ENCODE measurements at places on chromosomes 12 and 14.

GRCh38 chr14:32201193-32201815, 541 bp upstream of the RNU6-7 start:
- DNase-seq = peak; percentile 33

- no peak for DNase-seq
Observed at GRCh38 chr12:54371328-54372112, 7.2 kb upstream of the GPR84 start.

- DNase-seq = no peak
Observed at GRCh38 chr12:54413284-54414190, 5.5 kb downstream of the ITGA5 start.

GRCh38 chr14:92760524-92760805, 12.0 kb upstream of the LGMN start:
- DNase-seq = no peak

- no peak for DNase-seq
Observed at GRCh38 chr14:103230021-103230420, 104.0 kb upstream of the EIF5 start.

DNA sequence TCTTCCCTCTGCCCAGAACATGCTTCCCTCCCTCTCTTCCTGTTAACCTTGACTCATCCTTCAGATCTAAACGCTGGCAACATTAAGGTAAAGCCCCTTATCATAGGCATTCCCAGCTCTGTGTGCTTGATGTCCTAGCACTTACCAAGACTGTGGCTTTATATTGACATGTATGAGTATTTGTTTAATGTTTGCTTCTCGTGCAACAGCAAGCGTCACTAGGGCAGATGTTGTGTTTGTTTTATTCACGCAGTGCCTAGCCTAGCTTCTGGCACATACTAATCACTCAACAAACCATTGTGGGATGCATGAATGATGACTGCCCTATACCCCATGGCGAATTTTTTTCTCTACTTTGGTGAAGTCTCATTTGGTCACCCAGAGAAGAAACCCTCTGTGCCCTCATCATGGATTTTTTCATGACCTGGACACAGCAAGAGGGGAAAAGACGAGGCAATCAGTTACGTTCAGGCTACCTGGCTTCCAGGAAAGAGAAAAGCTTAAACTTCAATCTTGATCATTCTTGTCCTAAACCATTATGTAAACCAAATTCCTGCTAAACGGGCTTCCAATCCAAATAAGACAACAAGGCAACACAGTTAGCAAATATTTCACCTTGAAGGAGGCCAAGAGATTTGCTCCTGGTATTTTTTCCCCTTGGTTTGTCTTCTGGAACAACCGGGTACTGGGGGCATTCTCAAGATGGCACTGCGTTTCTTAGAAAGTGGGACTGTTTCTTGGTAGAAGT, 47.9 kb upstream of the SOCS2 start:
- DNase-seq = no peak

DNA sequence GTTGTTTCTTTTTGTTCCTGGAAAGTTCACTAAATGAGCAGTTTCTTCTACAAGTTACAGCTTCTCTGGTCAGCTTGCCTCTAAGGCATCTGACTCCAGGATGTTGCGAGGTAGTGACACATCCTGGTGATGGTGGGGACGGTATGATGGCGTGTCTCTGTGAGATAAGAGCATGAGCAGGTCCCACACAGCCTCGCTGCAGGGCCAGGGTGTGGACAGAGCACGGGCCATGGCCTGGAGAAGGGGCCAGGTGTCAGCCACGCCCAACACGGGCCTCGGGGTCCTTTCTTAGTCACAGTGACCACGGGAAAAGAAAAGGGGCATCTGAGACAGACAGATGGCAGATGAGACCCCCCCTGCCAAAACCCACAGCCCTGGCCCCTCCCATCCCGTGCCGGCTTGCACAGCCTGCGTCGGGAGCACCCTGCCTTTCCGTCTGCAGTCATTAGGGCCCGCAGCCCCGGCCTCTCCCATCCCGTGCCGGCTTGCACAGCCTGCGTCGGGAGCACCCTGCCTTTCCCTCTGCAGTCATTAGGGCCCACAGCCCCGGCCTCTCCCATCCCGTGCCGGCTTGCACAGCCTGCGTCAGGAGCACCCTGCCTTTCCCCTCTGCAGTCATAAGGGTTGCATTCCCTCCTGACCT, 79.3 kb upstream of the DYNC1H1 start:
- DNase-seq = no peak

DNA sequence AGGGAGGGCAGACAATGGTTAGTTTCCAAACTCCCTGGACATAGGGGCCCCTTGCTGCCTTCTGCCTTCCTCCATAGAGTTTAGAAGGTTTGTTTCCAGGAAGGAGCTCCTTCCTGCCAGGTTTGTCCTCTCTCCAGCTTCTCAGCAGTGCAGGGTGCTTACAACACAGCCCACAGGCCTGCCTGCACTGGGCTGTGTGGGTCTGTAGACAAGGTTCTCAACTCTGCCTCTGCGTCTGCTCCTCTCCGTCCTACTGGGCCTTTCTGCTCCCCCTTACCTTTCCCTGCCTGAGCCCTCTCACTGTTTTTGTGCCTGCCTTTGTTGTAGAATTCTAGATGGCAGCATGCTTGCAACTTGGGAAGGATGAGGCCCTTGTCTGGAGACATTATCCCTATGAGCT, 124.0 kb downstream of the SAMD4A start:
- no peak for DNase-seq

DNA sequence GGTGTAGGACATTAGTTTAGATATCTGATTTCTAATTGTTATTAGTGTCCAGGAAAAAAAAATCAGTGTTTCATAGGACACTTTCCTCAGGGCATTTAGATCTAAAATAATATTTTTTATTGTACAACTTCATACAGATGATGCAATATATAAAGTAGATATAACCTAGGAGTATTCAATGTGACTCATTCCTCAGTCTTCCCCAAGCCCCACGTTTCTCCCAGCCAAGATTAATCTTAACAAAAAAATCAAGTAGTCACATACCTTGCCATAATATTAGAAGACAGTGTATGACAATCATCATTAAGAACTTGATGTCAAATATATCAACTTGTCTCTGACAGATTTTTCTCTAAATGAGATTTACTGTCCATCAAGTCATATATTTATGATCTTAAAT, 37.1 kb downstream of the PPFIA2 start:
- no peak for DNase-seq

GRCh38 chr12:113535100-113535499, 63.4 kb upstream of the LHX5 start:
- no peak for DNase-seq

GRCh38 chr12:91922139-91922538, 223.5 kb downstream of the BTG1 start:
- no peak for DNase-seq

DNA sequence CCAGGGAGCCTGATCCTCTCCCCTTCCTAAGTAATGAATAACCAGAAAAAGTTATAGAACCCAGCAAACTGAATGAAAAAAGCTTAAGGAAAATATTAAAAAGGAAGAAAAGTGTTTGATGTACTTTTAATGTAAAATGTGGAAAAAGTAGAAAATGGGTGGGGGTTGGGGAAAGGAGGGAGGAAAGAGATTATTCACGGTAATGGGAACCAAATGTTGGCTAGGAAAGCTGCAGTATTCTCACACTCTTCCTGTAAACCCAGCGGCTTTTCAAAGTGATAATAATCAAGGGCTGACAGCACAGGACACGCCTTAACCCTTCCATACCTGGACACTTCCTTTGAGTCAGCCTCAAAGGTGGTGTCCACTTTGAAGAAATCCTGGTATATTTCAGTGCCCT, 139.2 kb downstream of the TGFB3 start:
- no peak for DNase-seq

- no peak for DNase-seq
Observed at GRCh38 chr12:106211973-106212372, 35.8 kb downstream of the CKAP4 start.

GRCh38 chr12:127809275-127809674, 457.7 kb upstream of the TMEM132C start:
- DNase-seq = no peak

- DNase-seq = no peak
Observed at GRCh38 chr14:81305065-81305464, 84.3 kb upstream of the GTF2A1 start.

DNA sequence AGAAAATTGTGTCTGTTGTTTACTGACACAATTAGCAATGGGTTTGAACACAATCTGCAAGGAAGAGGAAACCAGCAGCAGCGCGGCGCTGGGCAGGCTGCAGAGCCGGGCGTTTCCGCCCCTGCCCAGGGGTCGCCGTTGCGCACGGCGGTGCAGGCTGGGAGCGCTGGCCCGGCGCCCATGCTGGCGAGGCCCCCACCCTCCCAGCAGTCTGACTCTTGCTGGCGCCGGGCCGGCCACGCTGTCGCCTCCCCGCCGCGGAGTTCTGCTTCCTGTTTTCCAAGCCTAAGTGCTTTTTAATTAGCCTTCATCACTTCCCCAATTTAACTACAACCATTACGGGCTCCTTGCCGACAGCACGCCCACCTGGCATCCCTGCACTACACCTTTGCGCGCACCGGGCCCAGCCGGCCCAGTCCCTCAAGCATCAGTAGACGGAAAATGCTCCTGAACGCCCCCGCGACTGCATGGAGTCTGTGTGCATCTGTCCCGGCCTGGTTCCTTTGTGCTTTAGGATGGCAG, 212.1 kb downstream of the GXYLT1 start:
- DNase-seq = peak; percentile 23

DNA sequence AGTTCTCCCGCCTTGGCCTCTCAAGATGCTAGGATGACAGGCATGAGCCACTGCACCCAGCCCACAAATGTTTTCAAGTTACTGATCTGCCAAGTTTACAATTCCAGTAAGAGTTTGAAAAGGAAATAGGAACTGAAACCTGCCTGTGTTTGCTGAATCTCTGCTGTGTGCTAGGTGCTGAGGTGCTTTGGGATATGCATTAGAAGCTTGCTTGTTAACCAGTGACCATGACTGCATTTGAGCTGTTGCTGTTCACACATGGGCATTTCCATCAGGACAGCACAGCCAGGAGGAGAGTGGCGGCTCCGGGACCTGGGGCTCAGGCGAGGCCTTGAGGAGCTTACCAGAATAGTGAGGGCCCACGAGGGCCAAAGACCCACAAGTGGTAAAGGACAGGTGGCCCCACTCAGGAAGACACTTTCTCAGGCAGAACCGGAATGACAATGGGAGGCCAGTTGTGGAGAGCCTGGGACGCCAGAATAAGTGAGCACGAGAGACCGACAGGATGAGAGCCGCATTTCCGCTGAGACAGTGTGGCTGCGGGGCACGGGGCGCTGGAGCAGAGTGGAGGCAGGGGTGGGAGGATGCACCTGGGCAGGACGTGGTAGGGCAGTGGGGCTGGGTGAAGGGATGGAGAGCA, 54.5 kb upstream of the MMP17 start:
- peak; percentile 42 for DNase-seq

DNA sequence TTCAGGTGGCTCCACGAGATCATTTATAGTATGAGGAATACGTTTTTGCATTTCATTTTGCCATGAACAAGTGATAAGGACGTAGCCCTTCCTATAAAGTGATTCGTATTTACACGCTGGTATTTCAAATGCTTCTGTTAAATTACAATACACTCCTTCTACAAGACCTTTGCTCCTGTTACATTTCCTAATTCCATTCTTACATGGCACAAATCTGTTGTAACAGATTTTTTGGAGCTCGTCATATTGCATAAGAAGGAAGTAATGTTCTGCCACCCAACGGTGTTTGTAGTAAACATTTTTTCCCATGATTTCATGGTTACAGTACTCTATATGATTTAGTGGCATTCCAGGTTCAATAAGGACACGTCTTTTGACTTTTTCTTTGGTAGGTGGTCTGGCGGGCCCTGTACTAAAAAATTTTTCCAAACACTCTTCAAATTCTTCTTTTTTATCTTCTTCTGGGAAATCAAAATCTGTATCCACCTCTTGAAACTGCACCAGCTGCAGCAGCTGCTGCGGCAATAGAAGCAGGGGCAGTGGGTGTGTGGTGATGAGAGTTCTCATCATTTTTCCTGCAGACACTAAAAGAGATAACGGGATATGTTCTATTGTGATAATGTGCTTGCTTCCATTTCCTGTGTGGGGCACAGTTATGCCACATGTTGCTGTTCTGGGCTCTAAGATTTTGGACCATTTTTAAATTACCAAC, 4.2 kb downstream of the RNASE9 start:
- no peak for DNase-seq

DNA sequence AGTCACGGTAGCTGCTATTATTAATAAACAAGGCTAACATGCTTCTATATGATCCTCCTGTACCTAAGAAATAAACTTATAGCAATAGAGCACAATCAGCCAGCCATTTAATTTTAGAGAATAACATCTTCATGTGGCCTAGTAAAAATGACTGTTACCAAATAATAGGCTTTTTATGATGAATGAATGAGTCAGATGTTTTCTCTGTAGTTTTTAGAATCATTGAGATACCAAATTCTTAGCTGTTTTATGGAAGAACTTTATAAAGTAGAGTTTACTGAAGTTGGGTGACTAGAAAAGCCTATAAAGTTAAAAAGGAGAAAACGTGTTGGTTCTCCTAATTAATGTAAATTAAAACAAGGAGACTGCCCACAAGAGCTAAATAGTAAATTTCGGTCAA, 40.7 kb downstream of the WNK1 start:
- no peak for DNase-seq

DNA sequence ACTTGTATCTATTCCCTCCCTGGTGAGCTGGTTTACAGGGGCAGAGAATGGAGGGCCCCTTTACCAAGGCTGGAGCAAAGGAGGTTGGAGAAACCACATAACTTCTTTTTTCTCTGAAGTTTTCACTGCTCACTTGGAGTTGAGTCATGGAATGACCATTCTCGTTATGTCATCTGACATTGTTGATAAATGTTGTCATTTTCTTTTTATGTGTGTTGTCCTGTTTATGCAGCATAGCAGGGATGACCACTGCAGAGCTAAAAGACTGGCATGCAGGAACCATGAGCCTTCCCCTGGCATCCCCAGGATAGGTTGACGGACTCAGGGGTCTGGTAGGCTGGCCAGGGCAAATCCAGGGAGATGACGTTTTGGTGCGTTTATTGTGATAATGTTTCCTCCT, 256.8 kb upstream of the DDHD1 start:
- DNase-seq = no peak

DNA sequence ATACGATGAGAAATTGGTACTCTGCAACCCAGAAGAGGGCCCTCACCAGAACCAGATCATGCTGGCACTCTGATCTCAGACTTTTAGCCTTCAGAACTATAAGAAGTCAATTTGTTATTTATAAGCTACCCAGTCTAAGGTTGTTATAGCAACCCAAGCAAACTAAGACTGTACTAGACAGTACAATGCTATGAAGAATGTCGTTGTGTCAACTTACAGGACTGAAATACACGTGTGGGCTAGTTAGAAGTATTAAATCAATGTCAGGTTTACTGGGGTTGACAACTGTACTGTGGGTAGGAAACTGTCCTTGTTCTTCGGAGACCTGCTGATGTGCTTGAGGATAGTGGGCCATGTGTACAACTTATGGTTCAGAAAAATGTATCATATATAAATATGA, 19.7 kb downstream of the DUSP16 start:
- no peak for DNase-seq

- DNase-seq = no peak
Observed at GRCh38 chr12:52558781-52559445, 6.0 kb upstream of the KRT71 start.

- no peak for DNase-seq
Observed at GRCh38 chr12:53152390-53152789, 28.1 kb upstream of the ZNF740 start.

All from GM12892 (cell line).